ENCODE measurements at places on chromosomes 1 and 21. TPM values are rescaled to one million over a fixed set of nuclear protein-coding genes. Genes with fewer than 3 reads are reported as not detected.

- DNase-seq: no peak
- peaks cover 23% of the 10 kb centered on the region for H3K27me3 ChIP-seq
- no peak overlapping the region for H3K4me3 ChIP-seq
- no peak overlapping the region for H3K27ac ChIP-seq
- no peaks in the 10 kb centered on the region for H3K4me1 ChIP-seq
- no peaks in the 10 kb centered on the region for H3K36me3 ChIP-seq
These were observed 19.1 kb upstream of the TMEM183A start for GRCh38 chr1:202987922-202988583.

GRCh38 chr1:154208677-154209388, 2.7 kb upstream of the CFAP141 start:
- H3K4me1 ChIP-seq: peaks cover 26% of the 10 kb centered on the region
- peaks cover 55% of the 10 kb centered on the region for H3K36me3 ChIP-seq
- DNase-seq: no peak
- no peaks in the 10 kb centered on the region for H3K27me3 ChIP-seq

DNA sequence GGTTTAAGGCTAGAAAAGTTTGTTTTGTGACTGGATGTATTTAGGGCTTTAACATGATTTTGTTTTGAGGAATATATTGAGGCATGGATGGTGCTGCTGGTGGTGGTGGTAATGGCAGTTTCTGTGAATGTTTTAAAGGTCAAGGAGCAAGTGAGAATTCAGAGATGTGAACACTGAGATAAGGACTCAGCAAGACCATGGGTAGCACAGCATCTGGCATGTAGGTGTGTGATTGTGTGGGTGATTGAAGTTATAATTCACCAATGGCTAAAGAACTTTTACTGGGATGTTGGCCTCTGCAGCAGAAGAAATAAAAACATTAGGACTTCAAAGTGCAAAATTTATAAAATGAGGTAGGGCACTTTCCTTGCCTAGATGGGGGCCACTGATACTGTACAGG, 65.9 kb downstream of the MACF1 start:
- no peak for DNase-seq
- H3K36me3 ChIP-seq: peaks cover 31% of the 10 kb centered on the region
- H3K27me3 ChIP-seq: no peaks in the 10 kb centered on the region
- peaks cover 69% of the 10 kb centered on the region for H3K4me1 ChIP-seq

- no peak overlapping the region for H3K27ac ChIP-seq
- no peaks in the 10 kb centered on the region for H3K27me3 ChIP-seq
- DNase-seq: no peak
- H3K4me1 ChIP-seq: no peaks in the 10 kb centered on the region
- no peaks in the 10 kb centered on the region for H3K36me3 ChIP-seq
- H3K4me3 ChIP-seq: no peak overlapping the region
These were observed 731.6 kb upstream of the PTBP2 start for GRCh38 chr1:95990033-95990432.

DNA sequence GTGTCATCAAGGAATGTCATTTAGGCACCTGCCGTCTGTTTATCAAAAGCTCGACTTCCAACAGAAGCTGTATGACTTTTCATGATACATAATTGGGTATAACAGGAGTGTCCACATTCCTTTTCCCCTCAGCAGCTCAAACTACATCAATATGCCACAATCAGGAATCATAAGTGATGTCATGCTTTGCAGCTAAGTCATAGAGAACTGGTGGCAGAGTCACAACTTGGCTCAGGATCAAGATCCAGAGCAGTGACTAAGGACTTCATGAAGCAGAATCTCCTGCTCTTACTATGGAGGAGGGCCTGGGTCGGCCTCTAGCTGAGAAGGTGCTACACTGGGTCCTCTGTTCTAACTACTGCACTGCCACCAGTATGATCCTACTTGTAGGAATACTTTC, 36.5 kb upstream of the AGBL4 start:
- DNase-seq: no peak
- H3K27ac ChIP-seq: no peak overlapping the region
- no peaks in the 10 kb centered on the region for H3K27me3 ChIP-seq
- H3K4me1 ChIP-seq: no peaks in the 10 kb centered on the region
- no peak overlapping the region for H3K4me3 ChIP-seq

DNA sequence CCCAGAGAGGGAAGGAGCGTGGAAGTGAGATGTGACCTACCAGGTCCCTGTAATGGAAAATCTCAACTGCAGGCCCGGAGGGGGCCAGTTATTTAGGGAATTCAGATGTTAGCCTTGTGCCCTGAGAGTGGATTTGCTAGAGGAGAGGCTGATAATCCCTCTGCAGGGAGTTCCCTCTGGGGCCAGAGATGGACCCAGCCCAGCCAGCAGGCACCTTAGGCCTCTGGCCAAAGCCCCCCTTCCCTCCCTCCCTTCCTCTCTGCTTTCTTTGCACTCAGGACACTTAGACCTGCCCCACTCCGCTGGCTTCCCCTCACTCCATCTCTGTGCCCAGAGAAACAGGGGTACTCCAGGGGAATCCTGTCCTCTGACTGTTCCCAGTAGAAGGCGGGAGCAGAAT, 1.5 kb upstream of the ATP1A2 start:
- no peaks in the 10 kb centered on the region for H3K36me3 ChIP-seq
- no peak overlapping the region for H3K4me3 ChIP-seq
- peaks cover 23% of the 10 kb centered on the region for H3K27me3 ChIP-seq
- H3K4me1 ChIP-seq: no peaks in the 10 kb centered on the region

GRCh38 chr1:224149709-224150108, 33.3 kb upstream of the DEGS1 start:
- no peak overlapping the region for H3K4me3 ChIP-seq
- no peak for DNase-seq
- peaks cover 16% of the 10 kb centered on the region for H3K36me3 ChIP-seq

The CFHR4 gene
- total RNA-seq: not detected

The THEM4 gene
- 26.3 TPM for total RNA-seq

The TRIM67 gene
- total RNA-seq: not detected

The PLA2G2A gene
- not detected for total RNA-seq
